ENCODE measurements at places on chromosomes 2 and 18.
A peak's percentile ranks its signal among the peaks of the same experiment; 100 is the strongest.

DNA sequence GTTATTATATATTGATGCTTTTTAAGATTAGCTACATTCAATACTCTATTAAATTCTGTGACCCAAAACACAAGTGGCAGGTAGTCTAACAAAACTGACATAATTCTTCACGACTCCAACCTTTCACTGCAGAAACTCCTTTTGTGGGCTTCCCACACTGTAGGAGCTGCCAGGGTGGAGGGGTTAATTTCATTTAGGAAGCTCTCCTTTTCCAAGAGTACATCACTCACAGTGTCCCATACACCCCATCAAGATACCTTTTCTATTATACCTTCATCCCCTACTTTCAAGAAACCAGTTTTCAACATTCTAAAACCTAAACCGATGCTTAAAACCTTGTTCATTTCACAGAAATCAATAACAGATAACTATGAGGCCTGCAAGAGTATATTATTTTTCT lies 825 bp downstream of the THUMPD2 start:
- no peak for DNase-seq

DNA sequence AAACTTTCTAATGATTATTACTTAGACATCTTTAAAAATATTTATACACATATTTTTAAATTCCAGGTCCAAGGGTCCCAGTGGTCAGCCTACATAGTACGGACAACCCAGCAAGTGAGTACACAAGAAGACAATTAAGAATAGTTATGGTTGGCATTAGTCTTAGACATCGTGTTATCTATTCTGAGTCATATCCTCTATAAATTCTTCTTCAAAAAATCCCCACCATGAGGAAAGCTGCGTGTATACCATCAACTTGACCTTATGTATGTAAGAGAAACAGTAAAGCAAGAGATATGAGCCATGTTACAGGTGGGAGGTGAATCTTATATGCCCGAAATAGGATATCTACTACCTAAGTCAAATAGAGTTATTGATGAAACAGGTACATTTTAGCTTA lies 1339.8 kb downstream of the DPP10 start:
- no peak for DNase-seq

DNA sequence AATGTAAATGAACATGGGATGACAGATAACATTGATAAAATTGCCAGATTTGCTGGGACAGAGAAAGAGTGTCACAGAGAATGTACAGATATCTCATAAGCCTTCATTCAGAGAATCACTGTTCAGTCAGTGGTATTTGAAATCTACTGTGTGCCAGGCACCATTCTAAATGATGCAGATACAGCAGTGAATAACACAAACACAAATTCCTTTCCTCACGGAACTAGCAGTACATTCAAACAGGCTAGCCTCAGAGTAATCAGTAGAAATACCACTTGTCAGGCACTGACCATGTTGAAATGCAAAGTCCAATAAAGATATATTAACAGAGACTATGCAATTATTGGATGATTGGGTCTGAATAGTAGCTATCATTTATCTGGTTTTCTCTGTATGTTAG lies 211.0 kb downstream of the RDH14 start:
- no peak for DNase-seq

DNA sequence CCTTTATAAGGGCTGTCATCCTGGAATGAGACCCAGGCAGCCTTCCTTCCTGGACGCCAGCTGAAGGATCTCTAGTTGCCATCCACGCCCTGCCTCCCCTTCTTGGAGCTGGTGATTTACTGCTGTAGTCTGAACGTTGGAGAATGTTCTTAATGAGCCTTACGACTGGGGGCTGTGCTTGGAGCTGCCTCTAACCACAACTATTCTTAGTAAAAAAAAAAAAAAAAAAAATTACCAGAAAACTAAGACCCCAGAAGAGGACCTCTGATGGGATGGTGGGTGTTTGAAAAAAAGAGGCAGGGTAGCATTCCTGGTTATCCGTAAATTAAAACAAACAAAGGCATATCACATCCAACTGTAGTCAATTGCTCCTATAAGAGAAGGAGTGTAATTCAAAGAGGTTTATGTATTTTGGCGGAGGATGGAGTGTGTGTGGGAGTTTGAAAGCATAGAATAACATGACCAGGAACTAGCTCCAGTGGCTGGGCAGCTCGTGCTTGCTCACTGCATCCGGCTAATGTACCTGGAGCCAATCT lies 105.4 kb downstream of the QPCT start:
- peak; percentile 72 for DNase-seq

DNA sequence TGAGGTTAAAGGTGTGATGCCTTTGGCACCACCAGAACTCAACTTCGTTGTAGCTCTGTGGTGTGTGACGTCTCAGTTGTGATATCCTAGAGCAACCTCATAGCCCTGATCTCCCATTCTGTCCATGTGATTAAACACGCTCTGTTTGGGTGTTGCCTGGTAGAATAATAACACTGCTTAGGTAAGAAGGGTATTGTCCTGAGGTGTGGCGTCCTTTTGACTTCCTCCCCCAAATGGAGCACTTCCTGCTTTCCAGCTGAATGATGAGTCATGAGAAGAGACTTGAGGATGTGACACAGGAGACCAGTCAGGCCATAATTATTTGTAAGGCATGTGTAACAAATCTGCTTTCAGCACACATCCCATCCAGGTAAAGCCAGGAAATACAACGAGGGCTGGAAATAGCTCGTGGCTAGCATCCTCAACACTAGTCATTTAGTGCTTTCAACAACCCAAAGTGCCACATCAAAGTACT lies 100.7 kb downstream of the RAPGEF4 start:
- DNase-seq, result no peak

DNA sequence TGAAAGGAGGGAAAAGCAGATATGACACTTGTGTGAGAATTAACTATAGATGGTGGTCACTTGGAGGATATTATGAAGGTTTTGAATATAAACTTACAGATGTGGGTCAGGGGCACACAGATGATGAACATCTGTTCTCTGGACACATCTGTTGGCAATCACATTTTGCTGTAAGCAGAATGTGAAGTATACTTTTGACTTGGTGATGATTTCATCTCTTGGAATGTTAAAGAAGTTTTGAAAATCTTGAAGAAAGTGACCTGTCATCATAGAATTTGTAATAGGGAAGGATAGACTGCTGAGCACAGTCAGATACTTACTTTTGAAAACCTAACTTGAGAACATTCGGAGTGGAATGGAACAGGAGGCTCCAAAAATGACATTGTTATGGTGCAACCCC lies 40.2 kb downstream of the PIKFYVE start:
- no peak for DNase-seq

DNA sequence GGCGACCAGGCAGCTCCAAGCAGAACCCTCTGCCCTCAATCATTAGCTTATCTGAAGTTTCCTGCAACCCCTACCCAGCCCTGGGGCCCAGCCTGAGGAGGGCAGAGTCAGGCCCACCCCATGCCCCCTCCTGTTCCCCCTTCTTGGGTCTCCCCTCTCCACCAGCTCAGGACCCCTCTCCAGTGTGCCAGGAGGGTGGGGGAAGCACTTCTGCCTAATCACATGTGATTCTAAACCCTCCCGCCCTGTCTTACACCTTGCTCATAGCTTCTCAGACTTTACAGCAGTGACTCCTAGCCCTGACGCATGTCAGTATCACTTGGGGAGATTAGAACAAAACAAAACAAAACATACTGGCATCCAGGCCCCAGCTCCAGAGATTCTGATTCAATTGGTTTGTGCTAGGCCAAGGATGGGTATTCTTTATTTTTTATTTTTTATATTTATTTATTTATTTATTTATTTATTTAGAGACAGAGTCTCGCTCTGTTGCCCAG lies 42.5 kb upstream of the ASAP2 start:
- no peak for DNase-seq

DNA sequence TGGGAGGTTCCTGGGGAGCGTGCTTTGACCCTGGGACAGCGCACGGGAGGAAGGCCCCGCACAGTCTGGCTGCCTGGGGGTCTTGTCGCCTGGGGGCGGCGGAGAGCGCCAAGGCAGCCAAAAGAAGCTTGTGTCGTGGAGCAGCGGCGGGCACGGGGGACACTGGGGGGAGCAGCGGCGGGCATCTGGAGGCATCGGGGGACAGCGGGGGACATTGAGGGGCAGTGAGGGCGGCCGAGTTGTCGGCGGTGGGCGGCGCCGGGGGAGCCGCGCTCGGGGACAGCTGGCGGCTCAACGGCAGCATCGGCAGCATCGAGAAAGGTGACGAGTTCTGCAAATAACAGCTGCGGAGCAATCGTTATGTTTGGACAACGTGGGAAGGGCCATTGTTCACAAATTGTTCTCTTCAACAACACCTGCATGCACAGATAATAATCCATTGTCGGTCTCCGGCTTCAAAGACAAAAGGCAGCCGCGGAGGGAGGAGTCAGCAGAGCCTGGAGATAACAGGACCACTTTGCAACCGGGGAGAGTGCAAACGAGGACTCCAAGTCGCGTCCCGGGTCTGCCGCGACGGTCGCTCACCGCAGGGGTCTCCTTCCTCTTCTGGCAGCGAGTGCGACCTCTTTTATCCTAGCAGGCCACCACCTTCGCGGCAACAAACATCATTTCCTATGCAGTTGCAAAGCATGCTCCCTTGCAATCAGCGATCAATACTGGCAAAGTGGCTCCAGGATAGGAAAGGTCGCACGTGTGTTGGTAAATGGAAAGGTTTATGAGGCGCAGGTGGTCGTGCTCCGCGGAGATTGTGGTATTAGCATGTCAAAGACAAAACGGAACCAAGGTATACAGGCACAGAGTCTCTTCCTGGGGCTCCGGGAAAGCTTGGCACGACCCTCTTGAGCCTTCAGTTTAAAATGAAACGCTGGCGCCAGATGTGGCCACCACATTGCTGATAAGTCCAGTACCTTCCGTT lies 132.3 kb upstream of the DLX2 start:
- DNase-seq, result no peak

GRCh38 chr2:237695201-237695780 lies 67.9 kb downstream of the LRRFIP1 start:
- DNase-seq, result no peak

DNA sequence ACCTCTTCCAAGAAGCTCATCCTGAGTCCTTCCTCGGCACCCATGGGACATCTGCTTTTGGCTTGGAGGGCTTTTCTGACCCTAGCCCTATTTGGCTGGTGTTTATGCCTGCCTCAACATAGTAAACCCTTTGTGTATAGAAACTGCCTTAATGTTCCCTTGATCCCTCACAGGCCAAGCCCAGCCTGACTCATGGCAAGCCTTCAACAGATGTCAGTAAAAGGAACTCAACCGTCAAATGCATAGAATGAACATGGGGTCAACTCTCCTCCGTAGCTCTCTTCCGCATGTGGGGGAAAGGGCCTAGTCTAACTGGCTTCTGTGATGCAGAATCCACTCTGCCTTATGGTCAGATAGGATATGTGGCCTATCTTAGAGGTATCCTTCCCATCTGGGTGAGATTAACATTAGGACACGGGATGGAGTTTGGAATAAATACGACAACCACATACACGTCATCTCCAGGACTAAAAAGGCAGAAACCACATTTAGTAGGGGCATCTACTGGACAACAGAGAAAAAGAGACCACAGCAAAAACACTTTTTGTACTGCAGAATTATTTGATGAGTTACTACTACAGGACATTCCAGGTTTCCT lies 2.5 kb upstream of the NPAS2 start:
- no peak for DNase-seq

DNA sequence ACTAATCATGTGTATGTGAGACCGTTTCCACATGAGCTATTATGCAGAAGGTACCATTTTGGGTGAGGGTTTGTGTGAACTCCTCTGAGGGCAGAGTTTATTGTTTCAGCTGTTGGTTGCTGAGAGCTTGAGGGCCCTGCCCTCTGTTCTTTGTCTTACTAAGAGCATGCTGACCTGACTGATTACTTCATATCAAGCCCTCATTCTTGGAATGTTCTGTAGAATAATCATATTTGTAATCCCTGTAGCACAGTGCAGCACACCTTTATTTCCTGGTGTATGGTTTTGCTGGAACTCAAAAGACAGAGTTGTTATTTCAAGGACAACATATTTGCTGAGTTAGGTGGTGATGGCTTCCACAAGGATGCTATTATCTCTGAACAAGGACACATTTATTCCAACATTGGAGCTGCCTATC lies 118.5 kb downstream of the GALNT3 start:
- no peak for DNase-seq

DNA sequence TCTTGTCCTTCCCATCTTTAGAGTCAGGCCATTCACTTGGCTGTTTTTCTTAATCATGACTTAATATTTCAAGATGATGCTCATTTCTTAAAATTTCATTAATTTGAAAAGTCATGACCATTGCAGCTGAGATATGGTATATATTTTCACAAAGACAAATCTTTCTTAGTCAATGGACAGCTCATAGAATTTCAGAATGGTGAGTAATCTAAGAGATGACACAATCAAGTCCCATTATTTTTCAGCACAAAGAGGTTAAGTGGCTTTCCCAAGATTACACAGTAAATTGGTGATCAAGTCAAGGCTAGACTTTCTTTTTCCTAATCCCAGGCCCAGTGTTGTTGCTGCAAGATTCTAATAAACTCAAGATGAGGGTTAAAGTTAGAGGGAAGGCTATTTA lies 34.4 kb upstream of the NT5C1B start:
- no peak for DNase-seq

DNA sequence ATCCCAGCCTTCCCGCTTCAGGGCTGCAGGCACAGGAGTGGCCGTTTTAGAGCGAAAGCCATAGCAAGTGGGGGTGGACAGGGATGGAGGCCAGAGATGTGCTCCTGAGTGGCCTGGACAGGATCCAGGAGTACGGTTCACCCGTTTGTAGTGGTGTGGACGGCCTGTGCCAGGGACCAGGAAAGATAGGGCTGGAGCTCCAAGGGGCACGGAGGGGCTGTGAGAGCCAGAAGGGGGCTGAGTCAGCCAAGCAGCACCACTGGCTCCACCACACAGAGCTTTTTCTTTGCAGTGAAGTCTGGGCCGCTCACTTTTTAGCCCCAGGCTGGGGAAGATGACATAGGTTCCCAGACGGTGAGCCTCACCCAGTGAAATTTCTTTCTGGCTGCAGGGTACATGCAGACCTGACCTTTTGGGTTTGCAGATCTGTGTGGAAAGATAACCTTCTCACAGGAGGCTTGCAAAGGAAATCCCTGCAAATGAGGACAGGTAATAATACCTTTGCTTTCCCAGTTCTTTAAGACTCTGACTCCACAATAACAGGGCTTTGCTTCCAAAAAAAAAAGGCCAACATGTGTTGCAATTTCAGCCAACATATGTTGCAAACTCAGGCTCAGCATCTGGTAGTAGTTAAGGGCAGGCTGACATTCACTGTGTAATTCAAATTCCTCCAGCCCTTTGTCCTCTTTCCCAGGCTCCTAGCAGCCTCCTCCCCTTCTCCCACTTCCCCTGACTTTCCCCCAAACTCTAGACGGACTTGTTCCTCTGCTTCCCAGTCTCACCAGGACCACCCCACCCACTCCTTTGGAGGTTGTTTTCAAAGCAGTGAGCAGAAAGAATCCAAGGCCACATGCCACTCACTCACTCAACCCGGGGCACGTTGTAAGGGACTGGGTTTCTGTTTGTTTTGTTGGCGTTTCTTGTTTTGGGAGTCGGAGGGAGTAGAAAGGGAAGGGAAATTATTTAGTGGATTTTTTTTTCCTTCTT lies 20.3 kb upstream of the LAPTM4A start:
- no peak for DNase-seq

GRCh38 chr2:29225814-29226213 lies 110.6 kb downstream of the CLIP4 start:
- DNase-seq, result no peak

- no peak for DNase-seq
These were observed 5.3 kb downstream of the LHCGR start for GRCh38 chr2:48750128-48750739.

- DNase-seq, result peak; percentile 44
These were observed 8.5 kb upstream of the SPATA3 start for GRCh38 chr2:230987137-230988020.

GRCh38 chr2:35915261-35915660 lies 440.3 kb upstream of the CRIM1 start:
- DNase-seq, result no peak
